NB4 (cell line): ENCODE measurements at places on chromosomes 5 and 9.

- no peak for DNase-seq
Measured at GRCh38 chr5:164869325-164869724, 1363.9 kb downstream of the MAT2B start.

DNA sequence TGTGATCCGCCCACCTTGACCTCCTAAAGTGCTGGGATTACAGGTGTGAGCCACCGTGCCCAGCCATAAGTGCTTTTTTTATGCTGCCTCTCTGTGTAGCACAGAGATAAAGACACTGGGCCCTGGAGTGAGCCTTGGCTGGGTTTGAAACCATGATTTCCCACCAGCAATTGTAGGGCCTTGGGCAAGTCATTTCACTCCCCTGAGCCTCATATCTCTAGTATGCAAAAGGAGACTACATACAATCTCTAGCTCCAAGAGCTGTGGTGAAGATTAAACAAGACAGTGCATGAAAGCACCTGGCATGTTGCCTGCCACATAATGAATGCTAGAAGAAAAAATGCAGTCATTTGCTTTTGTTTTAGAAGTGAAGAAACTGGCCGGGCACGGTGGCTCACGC is 3.9 kb downstream of the FABP6 start:
- no peak for DNase-seq

- DNase-seq = no peak
Measured at GRCh38 chr9:20940447-20941173, 90.8 kb downstream of the HACD4 start.

DNA sequence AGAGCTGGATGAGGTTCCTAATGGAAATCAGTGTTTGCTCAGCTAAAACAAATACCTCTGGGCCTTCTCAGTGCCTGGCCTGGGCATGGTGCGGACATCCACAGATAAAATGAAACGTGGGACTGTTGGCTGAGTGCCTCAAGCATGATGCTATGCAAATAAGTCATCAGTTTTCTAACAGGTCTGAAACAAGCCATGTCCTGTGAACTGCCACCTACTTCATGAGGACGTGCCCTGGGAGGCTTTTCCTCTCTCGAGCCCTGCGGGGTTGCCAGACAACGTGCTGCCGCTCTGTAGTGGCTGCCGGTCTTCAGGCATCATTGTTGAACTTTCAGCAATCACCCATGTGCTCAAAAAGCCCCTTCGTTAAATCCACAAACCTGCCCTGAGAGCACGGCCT is 240.4 kb upstream of the IRX2 start:
- no peak for DNase-seq

DNA sequence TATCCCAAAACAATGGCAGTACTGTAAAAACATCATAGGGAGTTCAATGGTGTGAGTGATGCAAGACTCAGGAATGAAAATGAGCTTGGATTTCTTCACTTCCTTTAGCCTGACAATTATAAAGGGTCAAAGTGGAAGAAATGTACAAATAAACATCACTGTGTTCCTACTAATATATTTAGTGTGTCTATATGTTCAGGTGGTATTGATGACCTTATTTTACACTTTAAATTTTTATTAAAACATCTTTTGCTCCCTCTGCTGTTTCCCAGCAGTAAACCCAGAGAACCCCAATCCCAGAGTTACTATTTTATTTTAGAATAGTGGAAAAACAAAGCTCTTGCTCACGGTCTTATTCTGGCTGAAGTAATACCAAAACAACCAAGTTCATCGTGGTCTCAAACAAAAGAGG is 2.0 kb downstream of the LOX start:
- DNase-seq = no peak

GRCh38 chr5:43649256-43649655 is 46.3 kb downstream of the NNT start:
- no peak for DNase-seq

GRCh38 chr5:172119921-172120688 is 67.9 kb downstream of the STK10 start:
- no peak for DNase-seq
